ENCODE measurements at places on chromosomes 16 and 17.

GRCh38 chr17:44384281-44384822 is 5.1 kb downstream of the ITGA2B start:
- DNase-seq, result no peak

DNA sequence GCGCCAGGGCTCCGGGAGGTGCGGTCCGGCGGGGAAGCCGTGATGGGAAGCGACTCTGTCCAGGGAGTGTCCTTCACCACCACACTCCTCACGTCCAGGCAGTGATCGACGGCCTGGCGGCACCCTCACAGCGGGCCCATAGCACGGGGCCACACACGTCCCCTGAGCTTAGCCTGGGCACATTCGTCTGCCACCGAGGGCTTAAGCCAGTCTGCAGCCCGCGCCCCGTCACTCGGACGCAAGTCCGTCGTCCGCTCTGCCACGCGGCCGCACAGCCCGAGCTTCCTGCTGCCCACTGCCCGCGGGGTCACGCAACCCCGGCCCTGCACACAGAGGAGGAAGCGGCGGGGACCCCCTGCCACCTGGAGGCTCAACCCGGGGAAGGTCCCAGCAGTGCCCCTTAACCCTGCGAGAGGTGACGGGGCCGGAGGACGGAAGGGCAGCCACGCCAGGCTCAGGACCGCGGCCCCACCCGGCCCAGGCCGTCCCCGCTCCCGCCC is 3.0 kb upstream of the TBX2 start:
- no peak for DNase-seq

DNA sequence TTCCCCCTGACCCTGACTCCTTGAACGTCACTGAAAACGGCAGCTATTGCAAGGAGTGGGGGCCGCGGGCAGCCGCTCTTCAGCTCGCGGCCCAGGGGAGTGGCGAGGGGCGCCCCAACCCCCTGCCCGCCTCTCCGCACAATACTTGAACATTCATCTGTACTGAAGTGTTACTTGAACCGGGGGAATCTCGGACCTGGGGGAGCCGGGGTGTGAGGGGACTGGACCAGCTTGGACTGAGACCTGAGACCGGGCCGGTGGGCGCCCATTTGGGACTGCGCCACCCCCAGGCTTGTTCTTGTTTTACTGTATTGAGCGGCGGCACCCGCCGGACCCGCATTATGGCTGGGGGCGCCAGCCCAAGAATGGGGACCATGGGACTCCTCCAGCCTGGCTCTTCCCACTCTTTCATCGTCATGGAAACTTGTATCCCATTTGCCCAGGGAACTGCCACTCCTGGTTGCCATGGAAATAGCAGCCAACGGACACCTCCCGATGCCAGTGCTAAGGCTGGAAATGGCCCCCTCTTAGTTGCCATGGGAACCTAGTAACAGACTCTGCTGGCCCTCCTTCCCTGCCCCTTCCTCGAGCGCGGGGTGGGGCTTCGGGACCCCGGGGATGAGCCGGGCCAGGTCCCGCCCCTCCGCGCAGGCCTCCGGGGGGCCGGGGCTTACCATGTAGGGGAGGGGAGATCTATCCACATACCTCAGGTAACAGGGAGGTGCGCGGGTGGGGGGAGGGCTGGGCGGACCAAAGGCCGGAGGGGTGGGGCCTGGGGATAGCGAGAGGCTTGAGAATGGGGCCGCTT is 805 bp upstream of the ORAI3 start:
- no peak for DNase-seq

DNA sequence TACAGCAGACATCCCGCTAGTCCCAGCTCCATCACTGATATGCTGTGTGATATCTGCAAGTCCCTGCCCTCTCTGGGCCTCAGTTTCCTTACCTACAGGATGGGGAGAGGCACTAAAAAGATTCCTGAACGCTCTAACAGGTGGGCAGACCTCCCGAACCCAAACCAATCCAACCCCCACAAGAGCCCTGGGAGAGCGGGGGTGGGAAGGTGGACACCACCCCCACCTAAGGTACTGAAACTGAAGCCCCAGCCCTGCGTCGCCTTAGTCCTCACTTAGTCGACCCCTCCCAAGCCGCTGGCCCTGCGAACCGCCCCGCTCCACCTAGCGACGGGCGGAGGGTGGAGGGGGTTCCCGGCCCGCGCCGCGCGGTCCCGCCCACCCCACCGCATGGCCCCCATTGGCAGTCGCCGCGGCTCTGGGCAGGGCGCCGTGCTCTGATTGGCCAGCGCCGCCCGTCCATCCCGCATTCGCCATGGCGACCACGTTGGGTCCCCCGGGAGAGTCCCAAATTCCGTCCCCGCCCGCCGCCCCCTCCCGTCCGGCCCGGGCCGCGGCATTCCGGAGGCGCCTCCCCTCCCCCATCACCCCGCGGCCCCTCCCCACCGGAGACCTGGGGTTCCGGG is 578 bp downstream of the CCDC102A start:
- peak; percentile 90 for DNase-seq

DNA sequence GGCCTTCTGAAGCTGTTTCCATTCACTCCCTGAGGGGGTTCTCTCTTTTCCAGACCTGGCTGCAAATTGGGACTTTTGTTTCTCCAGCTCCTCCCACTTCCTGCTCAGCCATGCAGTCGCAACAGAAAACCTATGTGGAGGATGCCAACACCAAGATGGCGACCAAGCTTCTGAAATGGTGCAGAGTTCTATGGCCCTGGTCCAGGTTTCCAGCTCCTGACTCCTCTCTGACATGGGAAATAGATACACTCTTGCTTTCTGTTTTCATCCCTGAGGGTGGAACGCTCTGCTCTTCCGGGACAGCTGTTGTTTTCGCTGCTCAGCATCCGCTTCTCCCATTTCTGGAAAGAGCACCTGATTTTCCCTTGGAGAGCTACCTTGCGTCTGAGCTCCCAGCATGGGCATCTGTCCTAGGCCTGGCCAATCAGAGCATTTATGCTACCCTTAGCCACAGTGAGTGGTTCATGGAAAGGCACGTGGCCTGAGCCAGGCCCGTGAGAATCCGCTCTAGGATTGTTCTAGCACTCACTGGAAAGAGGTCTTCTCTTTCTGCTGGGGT is 8.1 kb downstream of the GPRC5B start:
- DNase-seq, result no peak

GRCh38 chr16:65426484-65426883 is 304.6 kb upstream of the CDH11 start:
- no peak for DNase-seq

GRCh38 chr17:63698886-63699637 is 863 bp downstream of the LIMD2 start:
- peak; percentile 95 for DNase-seq

- no peak for DNase-seq
Measured at GRCh38 chr17:29592850-29593551, at the start of gene ANKRD13B. Gene ANKRD13B (plus strand): TSS chr17:29593132. CDS start chr17:29593622, 490 bp downstream.

GRCh38 chr16:82660075-82660645 is 33.4 kb downstream of the CDH13 start:
- peak; percentile 10 for DNase-seq

DNA sequence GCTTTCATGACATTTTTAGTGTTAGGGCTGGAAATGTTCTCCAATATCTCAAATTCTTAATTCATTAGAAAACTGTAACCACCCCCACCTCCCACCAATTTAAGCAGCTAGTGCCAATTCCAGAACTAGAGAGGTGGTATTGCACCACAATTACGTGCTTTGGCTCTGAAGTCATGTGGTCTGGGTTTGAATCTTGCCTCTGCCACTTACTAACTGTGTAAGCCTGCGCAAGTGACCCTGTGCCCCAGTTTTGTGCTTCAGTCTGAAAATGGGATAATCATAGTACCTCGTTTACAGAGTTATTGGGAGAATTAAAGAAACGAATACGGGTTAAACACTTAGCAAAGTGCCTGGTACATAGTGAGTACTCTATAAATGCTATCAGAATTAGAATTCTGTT is 14.2 kb upstream of the MPHOSPH6 start:
- DNase-seq, result no peak

- DNase-seq, result no peak
Measured at GRCh38 chr16:48373258-48374029, 11.8 kb downstream of the SIAH1 start.

DNA sequence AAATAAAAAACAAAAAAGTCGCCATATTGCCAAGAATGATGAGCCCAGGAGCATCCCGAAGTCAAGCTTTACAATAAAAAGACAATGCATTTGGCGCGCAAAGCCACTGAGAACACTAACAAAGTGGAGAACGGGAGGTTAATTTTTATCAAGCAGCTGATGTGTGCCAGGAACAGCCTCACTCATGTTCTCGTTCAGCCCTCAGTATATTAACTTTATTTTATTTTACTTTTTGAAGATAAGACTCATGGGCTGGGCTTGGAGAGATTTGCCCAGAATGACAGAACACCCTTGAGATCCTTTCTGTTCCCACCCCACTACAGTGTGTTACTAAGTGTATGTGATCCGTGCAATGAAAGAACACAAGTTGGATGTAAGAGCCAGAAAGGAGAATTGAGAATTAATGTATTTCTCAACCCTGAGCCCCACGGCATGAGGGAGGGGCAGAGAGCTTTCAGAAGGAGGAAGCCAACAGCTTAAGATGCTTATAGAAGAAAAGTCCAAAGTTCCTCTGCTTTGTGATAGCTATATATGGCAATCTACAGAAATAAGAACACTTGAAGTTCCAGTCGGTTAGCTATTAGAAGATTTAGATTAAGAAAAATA is 48.4 kb downstream of the COTL1 start:
- no peak for DNase-seq

DNA sequence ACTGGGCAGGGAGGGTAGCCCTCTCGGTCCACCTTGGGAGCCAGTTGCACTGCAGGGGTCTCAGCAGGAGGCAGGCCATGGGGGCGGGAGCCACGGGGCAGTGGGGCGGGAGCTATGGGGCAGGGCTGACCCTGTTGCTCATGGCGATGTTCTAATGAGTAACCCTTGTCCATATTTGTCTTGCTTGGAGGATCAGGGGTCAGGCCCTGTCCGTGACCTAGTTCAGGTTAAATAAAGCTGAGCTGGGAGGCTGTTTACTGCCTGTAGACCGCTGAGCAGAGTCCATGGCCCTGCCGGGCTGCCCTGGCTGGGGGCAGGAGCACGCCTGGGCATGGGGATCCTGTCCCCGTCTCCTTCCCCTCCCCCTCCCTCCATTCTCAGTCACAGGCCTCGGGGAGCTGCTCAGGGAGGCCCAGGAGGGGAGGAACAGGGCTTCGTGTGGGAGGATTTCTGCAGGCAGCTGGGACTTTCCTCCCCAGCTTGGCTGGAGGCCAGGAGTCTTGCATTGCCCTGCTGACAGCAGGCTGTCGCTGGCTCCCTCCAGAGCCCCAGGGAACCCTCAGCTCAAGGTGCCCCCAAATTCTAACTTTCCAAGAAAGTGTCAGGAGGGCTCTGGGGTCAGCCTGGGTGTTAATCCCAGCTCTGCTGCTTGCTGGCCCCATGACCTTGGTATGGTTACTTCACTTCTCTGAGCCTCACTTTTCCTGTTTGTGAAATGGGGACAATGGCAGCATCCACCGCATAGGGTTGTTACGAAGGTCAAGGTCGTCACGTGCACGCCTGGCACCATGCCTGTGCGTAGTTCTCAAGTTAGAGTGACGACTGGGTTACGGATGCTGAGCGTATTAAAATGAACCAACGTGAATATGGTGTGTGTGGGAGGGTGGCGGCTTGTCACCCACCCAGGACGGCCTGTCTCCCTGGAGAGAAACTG is 6.1 kb upstream of the SERPINF2 start:
- no peak for DNase-seq

- no peak for DNase-seq
Measured at GRCh38 chr17:57662041-57662440, 83.1 kb downstream of the CCDC182 start.

GRCh38 chr16:69860233-69861231 is 90.6 kb upstream of the CLEC18A start:
- DNase-seq, result no peak

GRCh38 chr16:22373662-22374310 is 633 bp downstream of the CDR2 start:
- DNase-seq, result no peak

DNA sequence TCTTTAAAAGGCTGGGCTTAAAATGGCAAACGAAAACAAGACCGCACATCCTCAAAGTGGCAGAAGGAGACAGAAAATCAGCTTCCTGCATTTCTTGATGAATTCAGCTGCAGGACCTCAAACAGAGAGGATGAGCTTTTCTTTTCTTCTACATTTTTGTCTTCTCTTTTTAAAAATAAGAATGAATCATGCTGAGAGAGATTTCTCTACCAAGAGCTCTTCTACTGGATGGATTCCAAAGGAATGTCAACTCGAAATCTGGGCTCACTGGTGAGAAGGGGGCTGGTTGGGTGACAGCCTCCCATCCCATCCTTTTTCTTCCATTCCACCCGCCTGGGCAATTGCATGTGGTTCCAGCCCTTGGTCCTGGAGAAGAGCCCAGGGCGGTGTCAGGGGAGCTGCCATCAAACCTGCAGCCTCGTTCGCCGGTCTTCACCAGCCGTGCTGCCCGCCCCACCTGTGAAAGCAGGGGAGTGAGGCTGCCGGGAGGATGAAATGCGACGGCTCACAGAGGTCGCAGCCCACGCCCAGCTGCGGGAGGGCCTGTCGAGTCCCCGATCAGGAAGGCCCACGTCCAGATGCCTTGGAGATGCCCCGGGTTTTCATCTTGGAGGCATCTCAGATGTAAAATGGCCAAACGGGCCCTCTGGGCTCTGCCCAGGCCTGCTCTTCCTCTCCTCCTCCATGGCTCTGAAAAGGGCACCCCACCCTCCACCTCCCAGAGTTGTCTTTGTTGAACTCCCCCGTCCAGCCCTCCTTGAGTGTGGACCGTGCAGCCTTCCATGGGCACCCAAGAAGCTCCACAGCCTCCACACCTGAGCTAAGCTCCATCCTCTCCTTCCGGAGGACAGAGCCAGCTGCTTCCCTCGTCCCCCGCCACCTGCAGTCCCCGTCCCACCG is 121.9 kb downstream of the FOXL1 start:
- no peak for DNase-seq

GRCh38 chr17:29627951-29628350 is 5.2 kb upstream of the CORO6 start:
- DNase-seq, result no peak

DNA sequence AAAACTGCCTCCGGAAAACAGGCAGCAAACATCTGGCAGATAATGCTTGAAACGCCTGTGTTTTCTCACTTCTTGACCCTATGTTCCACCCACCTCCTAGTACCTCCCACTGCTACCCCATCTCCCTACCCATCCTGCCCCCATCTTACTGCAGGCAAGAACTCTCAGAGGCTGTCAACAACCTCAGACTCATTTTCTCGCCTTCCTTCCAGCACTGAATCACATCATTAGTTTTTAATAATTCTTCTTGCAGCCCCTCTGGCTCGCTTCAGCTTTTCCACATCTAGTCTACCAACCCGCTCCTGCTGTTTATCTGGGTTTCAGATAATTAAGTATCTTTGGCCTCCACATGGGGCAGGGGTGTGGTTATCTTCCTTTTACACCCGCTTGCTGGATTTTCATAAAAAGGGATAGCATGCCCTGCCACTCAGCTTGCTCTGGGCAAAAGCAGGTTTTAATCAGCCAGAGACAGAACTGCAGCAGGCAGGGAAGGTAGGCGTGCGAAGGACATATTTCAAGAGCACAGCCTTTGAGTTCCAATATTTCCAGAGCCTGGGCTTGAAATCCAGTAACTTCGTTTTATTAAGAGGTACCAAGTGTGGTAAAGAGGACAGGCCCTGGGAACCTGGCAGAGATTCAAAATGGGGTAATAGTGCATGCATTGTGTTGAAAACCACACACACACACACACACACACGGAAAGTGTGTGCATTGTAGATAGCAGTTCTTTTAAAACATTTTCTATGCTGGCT is 87.5 kb downstream of the BMERB1 start:
- no peak for DNase-seq

GRCh38 chr16:49951574-49952195 is 73.3 kb upstream of the CNEP1R1 start:
- DNase-seq, result no peak
